ENCODE measurements at places on chromosomes 5 and 9.

DNA sequence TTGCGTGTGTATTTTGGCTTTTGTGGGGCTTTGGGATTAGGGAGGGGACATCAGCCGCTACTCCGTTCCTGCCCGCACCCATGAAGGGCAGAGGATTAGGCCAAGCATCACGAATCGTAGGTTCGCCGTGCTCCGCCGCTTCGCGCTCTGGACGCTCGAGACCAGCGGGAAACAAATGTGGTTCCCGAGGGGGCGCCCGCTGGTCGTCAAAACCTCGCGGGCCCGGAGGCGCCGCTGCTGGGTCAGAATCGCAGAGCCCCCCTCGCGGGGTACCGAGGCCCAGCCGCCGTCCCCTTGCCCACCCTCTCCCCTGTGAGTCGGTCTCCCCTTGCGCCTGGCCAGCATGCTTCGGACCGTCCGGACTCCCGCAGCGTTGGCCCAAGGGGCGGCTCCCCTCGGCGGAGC, 2.3 kb upstream of the PAX5 start:
- peak; percentile 25 for DNase-seq

- peak; percentile 51 for DNase-seq
These were observed 26.1 kb upstream of the CKMT2 start for GRCh38 chr5:81207009-81207408.

DNA sequence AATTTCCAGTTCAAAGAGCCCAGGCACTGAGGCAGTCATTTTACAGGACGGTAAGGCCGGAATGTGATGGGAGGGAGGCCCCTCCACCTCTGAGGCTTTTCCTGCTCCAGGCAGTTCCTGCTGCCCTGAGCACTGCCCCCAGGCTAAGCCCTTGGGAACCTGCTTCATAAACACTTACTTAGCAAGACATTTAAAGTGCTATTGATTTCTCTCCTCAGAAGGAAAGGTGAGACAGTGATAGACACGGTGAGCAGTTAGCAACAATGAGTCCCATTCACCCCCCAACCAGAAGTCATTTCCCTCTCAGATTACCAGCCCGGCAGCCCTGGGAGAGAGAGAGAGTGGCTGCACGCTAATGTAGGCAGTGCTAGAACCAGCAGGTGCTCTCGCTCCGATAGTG, 462.5 kb downstream of the SPOCK1 start:
- DNase-seq = peak; percentile 97

DNA sequence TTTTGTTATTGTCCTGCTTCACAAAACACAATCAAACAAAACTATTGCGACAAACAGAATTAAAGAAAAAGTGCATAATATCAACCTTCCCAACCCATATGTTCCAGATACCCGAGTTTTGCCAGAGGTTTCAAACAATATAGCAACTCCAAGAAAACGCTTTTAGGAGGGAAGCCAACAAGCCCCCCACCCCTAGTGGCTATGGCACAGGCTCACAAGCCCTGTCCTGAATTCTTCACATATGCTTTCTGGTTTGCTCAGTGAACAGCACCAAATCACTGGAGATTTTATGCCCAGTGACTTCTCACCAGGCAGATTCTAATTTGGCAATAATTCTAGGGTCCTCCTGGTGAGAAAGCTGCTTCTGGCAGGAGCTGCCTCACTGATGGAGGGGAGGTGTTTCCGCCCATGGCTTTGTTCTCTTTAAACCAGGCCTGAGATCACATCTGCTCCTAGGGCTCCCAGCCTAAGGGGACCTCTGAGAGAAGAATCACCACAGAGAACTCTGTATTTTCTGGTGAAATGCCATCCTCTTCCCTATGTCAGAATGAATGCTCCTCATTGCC, 1982.4 kb downstream of the EFNA5 start:
- DNase-seq = peak; percentile 17

DNA sequence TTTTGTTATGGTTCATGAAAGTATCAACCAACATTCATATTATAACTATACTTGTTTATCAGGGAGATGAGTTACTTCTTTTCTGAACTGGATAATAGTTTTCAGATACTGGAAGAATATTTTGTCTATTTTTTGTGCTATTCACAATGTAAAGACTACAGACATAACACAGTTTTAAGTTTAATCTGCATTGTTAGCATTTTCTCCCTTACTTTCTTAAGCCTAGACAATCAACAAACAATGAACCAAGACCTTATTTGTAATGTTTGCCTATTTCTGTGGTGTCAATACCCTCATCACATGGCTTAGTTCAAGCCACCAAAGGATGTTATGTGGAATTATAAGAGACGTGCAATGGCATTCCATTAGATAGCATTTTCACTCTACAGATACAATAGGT, 119.5 kb downstream of the CAVIN4 start:
- no peak for DNase-seq

GRCh38 chr5:136563489-136563888, 198.1 kb upstream of the TRPC7 start:
- DNase-seq = peak; percentile 83

- no peak for DNase-seq
These were observed 350 bp upstream of the ECPAS start for GRCh38 chr9:111484572-111484894.

DNA sequence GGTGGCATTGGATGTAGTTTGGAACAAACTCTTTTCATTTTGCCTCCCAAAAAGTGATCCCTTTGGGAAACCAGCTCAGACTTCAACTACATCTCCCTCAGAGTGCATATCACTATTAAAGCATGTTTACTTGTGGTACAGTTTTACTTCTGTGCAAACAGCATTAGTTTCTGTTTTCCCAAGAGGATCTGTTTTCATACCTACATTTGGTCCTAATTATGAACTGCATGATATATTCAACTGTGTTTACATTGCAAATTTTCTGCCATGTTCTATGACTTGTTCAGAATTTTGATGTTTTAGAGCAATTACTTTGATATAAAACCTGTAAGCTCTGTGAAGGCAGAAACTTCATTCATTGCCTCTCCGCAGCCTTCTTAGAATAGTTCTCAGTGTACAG, 681.5 kb upstream of the ACO1 start:
- no peak for DNase-seq

DNA sequence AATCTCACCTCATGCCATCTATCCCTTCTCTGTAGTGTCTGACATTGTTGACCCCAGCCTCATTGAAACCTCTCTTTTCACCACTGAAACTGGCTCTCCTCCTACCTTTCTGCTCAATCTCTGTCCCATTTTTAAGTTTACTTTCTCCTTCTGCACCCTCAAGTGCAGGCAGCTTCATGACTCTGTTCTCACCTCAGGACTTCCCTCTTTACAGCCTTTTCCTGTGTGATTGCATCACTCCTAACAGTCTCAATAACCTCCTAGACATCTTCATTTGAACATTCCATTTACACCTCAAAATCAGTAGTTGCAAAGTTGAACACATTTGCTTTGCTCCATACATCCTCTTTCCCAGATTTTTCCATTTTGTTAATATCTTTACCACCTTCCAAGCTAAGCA, 172.1 kb downstream of the RASEF start:
- peak; percentile 51 for DNase-seq

GRCh38 chr5:37631939-37632338, 207.9 kb downstream of the GDNF start:
- no peak for DNase-seq

DNA sequence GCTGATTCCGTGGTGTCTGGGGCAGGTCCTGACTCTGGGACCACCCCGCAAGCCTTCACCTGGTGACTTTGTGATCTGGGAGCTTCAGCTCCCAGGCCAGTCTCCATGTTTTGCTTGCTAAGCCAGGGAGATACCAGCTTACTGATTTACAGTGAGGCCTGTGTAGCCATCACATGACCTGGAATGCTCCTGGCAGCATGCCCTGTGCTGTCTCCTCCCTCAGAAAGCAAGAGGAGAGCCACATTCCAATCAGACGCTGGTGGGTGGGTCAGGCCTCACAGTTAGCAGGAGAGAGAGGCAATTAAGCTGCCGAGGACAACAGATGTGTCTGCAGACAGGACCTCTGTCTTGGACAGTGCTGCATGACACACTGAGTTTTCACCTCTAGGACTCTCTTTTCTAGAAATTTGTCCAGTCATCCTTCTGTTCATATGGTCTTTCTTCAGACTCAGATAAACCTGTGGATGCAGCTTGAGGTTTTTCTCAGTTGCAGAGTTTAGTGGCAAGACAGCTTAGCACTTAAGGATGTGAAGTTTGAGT, 24.4 kb upstream of the GRPEL2 start:
- DNase-seq = peak; percentile 87

- DNase-seq = peak; percentile 36
These were observed 80.6 kb downstream of the RAD23B start for GRCh38 chr9:107363516-107364152.

GRCh38 chr9:3809724-3810123, 283.9 kb upstream of the RFX3 start:
- DNase-seq = no peak

DNA sequence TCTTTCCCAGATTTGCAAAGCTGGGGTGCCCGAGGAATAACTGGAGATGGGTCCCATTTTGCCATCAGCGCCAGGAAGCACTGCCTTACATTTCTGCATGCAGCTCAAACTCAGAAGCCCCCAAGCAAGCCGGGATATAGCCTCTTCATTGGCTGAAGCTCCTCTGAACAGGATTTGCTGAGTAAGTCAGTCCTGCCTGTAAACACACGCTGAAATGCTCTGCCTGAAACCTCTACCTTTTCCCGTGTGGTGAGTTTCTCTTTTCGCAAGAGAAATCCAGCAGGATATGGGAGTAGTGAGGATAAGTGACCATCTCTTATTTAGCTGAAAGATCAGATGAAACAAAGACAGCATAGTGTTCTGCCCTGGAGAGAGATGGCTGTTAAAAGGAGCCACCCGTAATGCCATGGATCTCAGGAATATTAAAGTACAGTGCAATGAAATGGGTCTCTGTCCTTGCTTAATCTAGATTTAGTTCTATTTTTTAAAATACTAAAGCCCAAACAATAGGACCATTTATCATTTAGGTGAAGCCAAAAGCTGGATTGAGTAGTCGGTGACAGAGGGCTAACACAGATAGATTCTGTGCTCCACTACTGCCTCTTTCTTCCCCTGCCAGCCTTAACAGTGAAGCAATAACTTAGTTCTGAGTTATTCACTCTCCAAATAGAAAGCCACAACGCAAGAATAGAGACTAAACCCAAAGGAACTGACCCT, 177.5 kb upstream of the PPP2R2B start:
- DNase-seq = peak; percentile 51

DNA sequence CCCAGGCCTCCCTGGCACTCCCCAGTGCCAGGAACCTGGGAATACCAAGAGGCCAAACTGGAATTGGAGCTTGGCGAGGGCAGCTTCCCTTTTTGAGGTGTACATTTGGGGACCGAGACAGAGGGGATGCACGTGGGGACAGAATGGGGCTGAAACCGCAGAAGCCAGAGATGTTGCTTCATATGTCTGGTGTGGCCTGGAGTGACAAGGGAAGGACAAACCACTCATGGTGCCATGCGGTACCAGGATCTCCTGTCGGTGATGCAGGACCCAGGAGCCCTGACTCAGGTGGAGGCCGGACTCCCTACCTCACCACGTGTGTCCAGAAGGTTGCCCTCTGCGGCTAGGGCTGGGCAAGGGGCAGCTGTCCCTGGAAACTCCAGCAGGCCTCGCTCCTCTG, 4.0 kb upstream of the CSF2 start:
- DNase-seq = no peak

- no peak for DNase-seq
These were observed 45.2 kb upstream of the APC start for GRCh38 chr5:112692472-112692871.

- DNase-seq = no peak
These were observed 7.4 kb downstream of the SNX30 start for GRCh38 chr9:112757940-112758339.

- no peak for DNase-seq
These were observed 939.9 kb upstream of the CDH9 start for GRCh38 chr5:27978322-27978721.

DNA sequence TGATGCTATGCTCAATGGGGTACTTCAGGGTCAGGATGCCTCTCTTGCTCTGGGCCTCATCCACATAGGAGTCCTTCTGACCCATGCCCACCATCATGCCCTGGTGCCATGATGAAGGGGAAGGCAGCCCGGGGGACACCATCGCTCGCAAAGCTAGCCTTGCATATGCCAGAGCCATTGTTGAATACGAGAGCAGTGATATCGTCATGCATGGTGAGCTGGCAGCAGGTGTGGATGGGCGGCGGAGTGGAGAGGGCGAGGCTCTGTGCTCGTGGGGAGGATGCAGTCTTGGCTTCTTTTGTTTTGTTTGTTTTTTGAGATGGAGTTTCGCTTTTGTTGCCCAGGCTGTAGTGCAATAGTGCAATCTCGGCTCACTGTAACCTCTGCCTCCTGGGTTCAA, 17.2 kb upstream of the SPZ1 start:
- DNase-seq = no peak

DNA sequence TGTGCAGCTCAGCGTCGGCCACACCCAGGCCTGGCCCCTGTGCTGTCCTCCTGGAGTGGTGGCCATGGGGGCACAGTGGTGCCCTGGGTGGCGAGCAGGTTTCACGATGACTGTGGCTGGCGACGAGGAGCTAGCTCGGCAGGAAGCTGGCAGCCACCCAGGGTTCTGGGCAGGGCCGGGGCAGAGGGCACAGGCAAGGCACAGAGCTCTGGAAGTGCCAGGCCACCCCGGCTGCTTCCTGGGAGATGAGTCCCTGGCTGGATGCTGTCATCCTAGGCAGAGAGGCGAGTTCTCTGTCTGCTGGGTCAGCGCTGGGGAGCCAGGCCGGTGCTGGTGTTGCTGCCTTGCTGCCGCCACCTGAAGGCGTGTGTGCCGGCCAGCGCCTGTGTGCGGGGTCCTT, 51.7 kb downstream of the RXRA start:
- DNase-seq = no peak

DNA sequence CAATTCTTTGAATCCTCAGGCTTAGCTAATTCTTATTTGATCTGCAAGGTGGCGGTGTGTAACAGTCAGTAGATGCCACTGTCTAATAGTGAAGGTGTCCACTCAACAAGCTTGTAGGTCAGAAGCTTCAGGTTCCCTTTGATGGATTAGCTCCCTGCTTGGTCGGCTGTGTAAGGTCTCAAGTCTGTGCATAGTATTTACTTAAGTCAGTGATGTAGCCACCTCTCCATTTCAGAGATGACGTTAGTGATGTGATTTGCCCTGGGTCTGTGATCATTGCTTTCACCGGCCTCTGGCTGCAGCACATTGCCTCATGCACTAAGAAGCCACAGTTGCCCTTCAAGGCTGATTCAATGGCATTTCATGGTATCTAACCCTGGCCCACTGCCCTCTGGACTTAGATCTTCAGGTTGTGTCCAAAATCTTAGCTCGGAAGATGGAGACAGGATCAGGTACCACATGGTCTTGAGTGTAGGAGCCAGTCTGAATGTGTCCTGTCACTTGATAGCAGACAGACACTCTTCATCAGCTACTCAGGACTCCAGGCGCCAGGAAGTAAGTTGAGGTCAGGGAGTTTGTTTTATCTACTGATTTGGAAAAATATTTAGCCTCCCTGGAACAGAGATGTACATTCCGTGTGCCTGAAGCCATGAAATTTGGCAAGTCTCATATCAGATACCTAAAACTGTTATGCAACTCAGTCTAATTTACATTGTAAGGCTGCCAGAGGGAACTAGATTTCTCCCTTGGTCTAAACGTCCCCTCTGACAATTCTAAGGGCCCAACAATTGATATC, 42.9 kb downstream of the SUB1 start:
- no peak for DNase-seq

- DNase-seq = peak; percentile 9
These were observed 359.3 kb downstream of the TMEM161B start for GRCh38 chr5:87909382-87909781.

GRCh38 chr5:126448720-126449119, 25.5 kb downstream of the GRAMD2B start:
- no peak for DNase-seq

Data from mesendoderm (in vitro differentiated cells).